Left lung (tissue), 14 donors: ENCODE measurements at places on chromosomes 5 and 9. TPM values are rescaled to one million over a fixed set of nuclear protein-coding genes. Genes with fewer than 3 reads are reported as not detected.
A peak's percentile ranks its signal among the peaks of the same experiment; 100 is the strongest.

- no peaks in the 10 kb centered on the region for H3K27me3 ChIP-seq
- H3K4me1 ChIP-seq, result no peaks in the 10 kb centered on the region
- H3K27ac ChIP-seq, result no peak overlapping the region
- H3K4me3 ChIP-seq, result no peak overlapping the region
- H3K36me3 ChIP-seq, result no peaks in the 10 kb centered on the region
- DNase-seq, result no peak
These were observed 312.0 kb downstream of the CDK5RAP2 start for GRCh38 chr9:120267929-120268328.

- H3K4me3 ChIP-seq, result no peak overlapping the region
- H3K4me1 ChIP-seq, result no peaks in the 10 kb centered on the region
- no peak for DNase-seq
- H3K27me3 ChIP-seq, result no peaks in the 10 kb centered on the region
- no peak overlapping the region for H3K27ac ChIP-seq
These were observed 124.2 kb upstream of the CCDC152 start for GRCh38 chr5:42632354-42632900.

DNA sequence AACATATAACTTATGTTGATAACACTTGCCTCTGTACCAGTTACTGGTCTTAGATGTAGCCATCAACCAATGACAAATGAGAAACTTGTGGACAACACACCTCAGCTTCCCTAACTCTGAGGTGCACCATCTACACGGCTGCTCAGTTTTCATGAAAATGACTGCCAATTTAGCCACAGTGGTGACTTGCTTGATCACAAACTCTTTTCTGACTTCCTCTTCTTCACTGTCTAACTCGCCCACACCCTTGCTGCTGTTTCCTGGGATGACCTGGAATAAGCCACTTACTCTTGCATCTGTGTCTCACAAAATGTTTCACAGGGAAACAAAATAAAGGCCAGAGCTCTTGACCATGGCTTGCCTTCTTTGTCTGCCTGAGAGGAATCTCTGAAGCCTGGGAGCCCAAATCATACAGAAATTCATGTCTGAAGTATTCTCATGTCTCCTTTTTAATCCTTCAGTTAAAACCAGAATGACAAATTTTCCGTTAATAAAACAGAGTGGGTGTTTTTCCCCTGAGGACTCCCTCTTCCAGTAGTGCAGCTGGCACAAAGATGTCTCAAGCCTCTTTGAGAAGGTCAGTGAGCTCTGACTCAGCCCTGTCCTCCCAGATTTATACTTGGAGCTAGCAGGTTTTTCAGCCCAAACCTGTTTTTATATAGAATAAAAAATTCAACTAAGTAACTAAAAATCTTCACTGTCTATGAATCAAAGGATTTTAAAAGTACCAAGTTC lies 126.5 kb upstream of the PAM start:
- no peak overlapping the region for H3K27ac ChIP-seq
- no peak for DNase-seq
- H3K36me3 ChIP-seq, result no peaks in the 10 kb centered on the region
- H3K4me1 ChIP-seq, result no peaks in the 10 kb centered on the region
- H3K27me3 ChIP-seq, result no peaks in the 10 kb centered on the region

DNA sequence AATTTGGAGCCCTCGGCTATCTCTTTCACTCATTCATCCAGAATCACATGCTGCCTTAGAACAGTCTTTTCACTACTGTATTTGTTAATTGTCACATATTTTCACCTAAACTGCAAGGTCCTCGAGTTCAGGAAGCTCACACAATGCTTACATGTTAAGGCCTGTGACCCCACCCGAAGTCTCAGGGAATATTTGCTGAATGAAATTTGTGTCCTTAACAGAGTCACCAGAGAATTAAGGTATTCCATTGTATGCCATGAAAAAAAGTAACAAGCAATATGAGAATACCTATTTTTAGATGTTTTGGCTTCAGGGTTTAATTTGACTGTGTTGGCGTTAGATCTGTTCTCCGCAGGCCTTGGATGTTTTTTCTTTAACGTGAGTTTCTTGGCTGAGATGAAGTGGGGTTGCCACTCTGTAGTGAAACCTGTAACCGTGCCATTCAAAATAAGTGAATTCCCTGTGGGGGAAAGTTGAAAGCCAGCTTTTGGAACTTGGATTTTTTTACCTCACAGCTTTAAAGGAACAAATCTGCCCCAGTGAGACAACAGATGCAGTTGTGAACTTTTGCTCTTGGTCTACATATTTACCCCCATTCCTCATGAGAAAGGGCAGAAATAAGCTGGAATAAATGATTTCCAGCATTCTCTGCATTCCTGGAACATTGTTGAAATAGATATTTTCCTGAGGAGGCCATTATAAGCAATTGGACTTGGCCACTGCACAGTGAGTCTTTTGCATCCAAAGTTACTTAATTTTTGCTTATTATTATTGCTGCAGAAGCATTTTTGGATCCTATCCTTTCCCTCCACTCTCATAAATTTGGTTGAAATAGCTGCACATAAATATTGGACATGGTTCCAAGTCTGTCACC lies 35.9 kb upstream of the FBP1 start:
- H3K36me3 ChIP-seq, result no peaks in the 10 kb centered on the region
- H3K4me1 ChIP-seq, result no peaks in the 10 kb centered on the region
- H3K27ac ChIP-seq, result no peak overlapping the region
- H3K27me3 ChIP-seq, result no peaks in the 10 kb centered on the region
- no peak for DNase-seq
- H3K4me3 ChIP-seq, result no peak overlapping the region

GRCh38 chr5:174046558-174046957 lies 1.1 kb downstream of the NSG2 start:
- H3K4me3 ChIP-seq, result no peak overlapping the region
- DNase-seq, result no peak

DNA sequence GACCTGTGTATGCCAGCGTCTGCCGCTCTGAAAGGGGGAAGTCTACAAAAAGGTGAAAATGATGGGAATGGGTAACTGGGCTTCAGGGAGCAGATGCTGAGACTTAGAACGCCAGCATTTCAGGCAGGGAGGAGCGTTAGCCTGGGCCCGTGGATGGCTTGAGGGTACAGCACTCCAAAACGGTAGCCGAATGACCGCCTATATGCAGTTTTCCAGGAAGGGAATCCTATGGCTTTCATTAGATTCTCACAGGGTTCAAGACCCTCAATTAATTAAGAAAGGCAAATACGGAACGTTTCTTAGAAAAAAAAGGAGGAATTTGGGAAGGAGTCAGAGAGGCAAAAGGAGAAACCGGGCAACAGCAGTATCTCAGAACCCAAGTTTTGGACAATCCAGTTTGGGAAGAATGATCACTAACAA lies 639 bp downstream of the AMACR start:
- peaks cover 4% of the 10 kb centered on the region for H3K36me3 ChIP-seq
- H3K27me3 ChIP-seq, result no peaks in the 10 kb centered on the region
- DNase-seq, result no peak

GRCh38 chr5:133969654-133970324 lies 1.4 kb upstream of the C5orf15 start:
- H3K4me3 ChIP-seq, result no peak overlapping the region
- H3K27me3 ChIP-seq, result no peaks in the 10 kb centered on the region
- H3K27ac ChIP-seq, result peak overlapping the region; percentile 87
- H3K36me3 ChIP-seq, result peaks cover 40% of the 10 kb centered on the region

DNA sequence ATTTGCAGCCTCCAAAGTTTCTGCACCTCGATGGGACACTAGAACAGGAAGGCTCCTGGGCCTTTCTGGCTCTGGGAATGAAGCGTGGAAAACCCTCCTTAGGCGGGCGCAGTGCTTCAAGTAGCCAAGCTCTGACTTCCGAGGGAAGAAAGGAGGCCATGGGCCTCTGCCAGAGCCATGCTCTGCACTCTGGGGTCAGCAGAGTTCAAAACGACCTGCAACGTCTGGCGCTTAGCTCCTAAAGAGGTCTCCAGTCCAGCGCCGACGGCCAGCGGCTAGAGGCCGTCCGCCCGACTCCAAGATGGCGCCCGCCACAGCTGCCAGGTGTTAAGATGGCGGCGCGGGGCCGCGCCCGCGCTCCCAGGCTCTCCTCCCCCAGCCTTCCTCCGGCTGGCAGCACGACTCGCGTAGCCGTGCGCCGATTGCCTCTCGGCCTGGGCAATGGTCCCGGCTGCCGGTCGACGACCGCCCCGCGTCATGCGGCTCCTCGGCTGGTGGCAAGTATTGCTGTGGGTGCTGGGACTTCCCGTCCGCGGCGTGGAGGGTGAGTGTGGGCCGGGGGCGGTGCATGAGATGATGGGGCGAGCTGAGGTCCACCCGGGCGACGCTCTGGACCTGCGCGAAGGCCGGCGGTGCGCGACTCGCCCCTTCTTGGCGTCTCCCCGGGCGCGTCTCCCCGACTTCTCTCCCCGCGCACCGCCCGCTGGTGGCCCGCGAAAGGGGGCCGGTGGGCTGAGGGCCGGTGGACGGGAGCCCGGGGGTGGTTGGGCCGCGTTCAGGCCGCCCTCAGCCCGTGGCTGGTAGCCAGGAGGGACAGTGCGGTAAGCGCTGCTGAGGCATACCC lies at the start of gene TXNDC15:
Gene TXNDC15 (plus strand): TSS at position 385 of the 844 bp plus-strand sequence. CDS start 57 bp downstream, at position 442.
- H3K4me1 ChIP-seq, result peaks cover 12% of the 10 kb centered on the region
- peak within 1 kb of the TSS; percentile 98 for H3K27ac ChIP-seq
- peak; percentile 87 for DNase-seq
- H3K36me3 ChIP-seq, result no peaks in the 10 kb centered on the region
- peak within 1 kb of the TSS; percentile 87 for H3K4me3 ChIP-seq

GRCh38 chr9:114696814-114697544 lies 15.0 kb upstream of the TEX48 start:
- H3K36me3 ChIP-seq, result no peaks in the 10 kb centered on the region
- DNase-seq, result no peak
- no peaks in the 10 kb centered on the region for H3K27me3 ChIP-seq
- no peak overlapping the region for H3K27ac ChIP-seq
- H3K4me1 ChIP-seq, result no peaks in the 10 kb centered on the region

GRCh38 chr9:131590907-131591844 lies 45.9 kb downstream of the PRRT1B start:
- no peak overlapping the region for H3K27ac ChIP-seq
- H3K36me3 ChIP-seq, result no peaks in the 10 kb centered on the region
- no peaks in the 10 kb centered on the region for H3K4me1 ChIP-seq
- peak; percentile 41 for DNase-seq
- H3K27me3 ChIP-seq, result no peaks in the 10 kb centered on the region
- H3K4me3 ChIP-seq, result no peak overlapping the region

DNA sequence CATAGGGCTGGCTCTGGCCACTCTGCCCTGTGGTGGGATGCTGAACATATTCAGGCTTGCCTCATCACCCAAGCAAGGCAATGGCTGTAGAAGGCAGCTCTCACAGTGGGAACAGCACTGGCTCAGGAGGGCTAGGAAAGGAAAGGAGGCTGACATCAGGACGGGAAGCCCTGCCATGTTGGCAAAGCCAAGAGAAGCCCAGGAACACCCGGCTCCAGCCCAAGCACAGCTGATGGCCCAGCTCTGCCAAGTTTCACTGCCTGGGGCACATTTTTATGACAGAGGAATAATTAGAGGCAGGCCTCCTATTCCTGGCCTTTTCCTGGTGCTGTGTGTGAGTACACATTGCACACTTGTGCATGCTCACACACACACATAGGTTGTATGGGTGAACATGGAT lies 163.6 kb upstream of the SMIM23 start:
- H3K27ac ChIP-seq, result no peak overlapping the region
- H3K27me3 ChIP-seq, result no peaks in the 10 kb centered on the region
- no peak overlapping the region for H3K4me3 ChIP-seq
- DNase-seq, result no peak

- H3K4me1 ChIP-seq, result no peaks in the 10 kb centered on the region
- no peak overlapping the region for H3K27ac ChIP-seq
- H3K36me3 ChIP-seq, result no peaks in the 10 kb centered on the region
- no peak for DNase-seq
- no peak overlapping the region for H3K4me3 ChIP-seq
These were observed 6.5 kb downstream of the CDO1 start for GRCh38 chr5:115809946-115810345.

DNA sequence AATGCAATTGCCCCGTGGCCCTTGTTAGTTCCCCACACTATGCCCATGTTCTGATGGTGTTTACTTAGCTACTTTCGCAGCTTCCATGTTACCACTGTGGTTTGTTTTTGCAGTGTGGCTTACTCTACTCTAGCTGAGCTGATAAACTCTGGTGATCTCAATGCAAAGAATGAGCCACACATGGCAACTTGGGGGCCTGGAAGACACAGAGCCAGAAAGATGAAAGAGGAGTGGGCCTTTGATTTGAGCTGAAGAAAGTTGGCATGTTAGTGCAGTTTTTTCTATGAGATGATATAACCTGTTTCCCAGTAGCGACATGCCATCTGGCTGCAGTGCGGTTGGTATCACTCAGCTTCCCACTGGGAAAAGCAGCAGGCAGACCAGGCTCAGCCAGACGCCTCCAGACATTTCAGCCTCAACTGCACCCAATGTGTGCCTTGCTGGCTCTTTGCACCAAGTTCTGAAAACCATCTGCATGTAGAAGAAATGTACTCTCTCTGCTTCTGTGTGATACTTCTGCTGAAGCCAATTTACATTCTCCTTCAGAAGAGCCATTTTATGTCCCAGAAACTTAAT lies 329.4 kb downstream of the ARHGEF28 start:
- no peaks in the 10 kb centered on the region for H3K4me1 ChIP-seq
- no peaks in the 10 kb centered on the region for H3K27me3 ChIP-seq
- H3K36me3 ChIP-seq, result no peaks in the 10 kb centered on the region
- no peak for DNase-seq

DNA sequence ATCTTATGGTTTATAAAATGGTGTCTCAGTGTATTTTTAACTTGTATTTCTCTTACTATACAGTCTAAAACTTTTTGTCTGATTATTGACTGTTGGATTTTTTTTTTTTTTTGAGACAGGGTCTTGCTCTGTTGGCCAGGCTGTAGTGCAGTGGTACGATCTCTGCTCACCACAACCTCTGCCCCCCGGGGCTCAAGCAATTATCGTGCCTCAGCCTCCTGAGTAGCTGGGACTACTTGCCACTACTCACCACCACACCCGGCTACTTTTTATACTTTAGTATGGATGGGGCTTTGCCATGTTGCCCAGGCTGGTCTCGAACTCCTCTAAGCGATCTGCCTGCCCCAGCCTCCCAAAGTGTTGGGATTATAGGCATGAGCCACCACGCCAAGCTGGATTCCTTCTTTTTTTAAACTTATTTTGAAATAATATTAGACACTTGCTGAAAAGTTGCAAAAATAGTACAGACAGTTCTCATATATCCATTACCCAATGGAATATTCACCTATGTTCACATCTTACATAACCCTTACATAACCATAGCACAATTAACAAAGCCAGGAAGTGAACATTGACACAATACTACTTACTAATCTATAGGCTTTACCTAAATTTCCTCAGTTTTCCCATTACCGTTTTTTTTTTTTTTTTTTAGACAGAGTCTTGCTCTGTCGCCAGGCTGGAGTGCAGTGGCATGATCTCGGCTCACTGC lies 47.2 kb downstream of the STOM start:
- H3K4me1 ChIP-seq, result peaks cover 75% of the 10 kb centered on the region
- no peak overlapping the region for H3K4me3 ChIP-seq
- H3K36me3 ChIP-seq, result no peaks in the 10 kb centered on the region
- H3K27me3 ChIP-seq, result no peaks in the 10 kb centered on the region
- H3K27ac ChIP-seq, result peak overlapping the region; percentile 85

- peaks cover 36% of the 10 kb centered on the region for H3K4me1 ChIP-seq
- DNase-seq, result no peak
- H3K36me3 ChIP-seq, result no peaks in the 10 kb centered on the region
- H3K4me3 ChIP-seq, result no peak overlapping the region
- peak overlapping the region; percentile 82 for H3K27ac ChIP-seq
These were observed 125.3 kb upstream of the ABCA1 start for GRCh38 chr9:105053209-105053652.

ENTPD2 gene
- total RNA-seq, result 0.87 TPM

CKMT2 gene
- 1.7 TPM for total RNA-seq

TLX3 gene
- not detected for total RNA-seq

SH3RF2 gene
- 20.3 TPM for total RNA-seq
